Osteocyte (in vitro differentiated cells): ENCODE measurements at places on chromosomes 12 and 14.

GRCh38 chr12:103572312-103573045 is 14.6 kb upstream of the STAB2 start:
- H3K4me3 ChIP-seq: no peak overlapping the region
- H3K27me3 ChIP-seq: peaks cover 73% of the 10 kb centered on the region
- H3K36me3 ChIP-seq: no peaks in the 10 kb centered on the region
- peaks cover 4% of the 10 kb centered on the region for H3K4me1 ChIP-seq
- no peak overlapping the region for H3K27ac ChIP-seq

GRCh38 chr14:78248501-78249090 is 78.4 kb downstream of the NRXN3 start:
- no peaks in the 10 kb centered on the region for H3K27me3 ChIP-seq
- no peak overlapping the region for H3K4me3 ChIP-seq
- DNase-seq: no peak
- H3K4me1 ChIP-seq: no peaks in the 10 kb centered on the region
- H3K36me3 ChIP-seq: no peaks in the 10 kb centered on the region

GRCh38 chr12:105995961-105996431 is 142.8 kb downstream of the NUAK1 start:
- H3K27me3 ChIP-seq: no peaks in the 10 kb centered on the region
- H3K4me1 ChIP-seq: peaks cover 27% of the 10 kb centered on the region
- H3K4me3 ChIP-seq: no peak overlapping the region
- peak overlapping the region; percentile 19 for H3K27ac ChIP-seq
- no peak for DNase-seq

DNA sequence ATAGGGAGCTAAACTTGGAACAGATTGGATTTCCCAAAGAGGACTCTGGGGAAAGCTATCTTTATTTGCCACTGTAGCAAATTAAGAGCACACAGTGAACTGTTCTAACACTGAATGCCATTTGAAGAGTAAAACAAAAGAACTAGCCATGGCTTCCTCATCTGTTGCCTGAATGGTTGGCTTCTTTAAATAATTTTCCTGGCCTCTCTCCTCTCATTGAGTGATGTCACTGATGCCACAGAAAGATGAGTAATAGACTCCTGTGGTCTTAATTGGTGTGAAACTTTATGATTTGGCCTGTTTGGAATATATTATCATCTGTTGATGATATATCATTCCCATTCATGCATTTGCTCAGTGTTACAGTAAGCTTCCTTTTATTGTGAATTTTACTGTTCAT is 42.5 kb downstream of the WDR20 start:
- no peak for DNase-seq
- peaks cover 46% of the 10 kb centered on the region for H3K4me1 ChIP-seq
- H3K36me3 ChIP-seq: no peaks in the 10 kb centered on the region
- no peak overlapping the region for H3K4me3 ChIP-seq
- H3K27ac ChIP-seq: no peak overlapping the region

DNA sequence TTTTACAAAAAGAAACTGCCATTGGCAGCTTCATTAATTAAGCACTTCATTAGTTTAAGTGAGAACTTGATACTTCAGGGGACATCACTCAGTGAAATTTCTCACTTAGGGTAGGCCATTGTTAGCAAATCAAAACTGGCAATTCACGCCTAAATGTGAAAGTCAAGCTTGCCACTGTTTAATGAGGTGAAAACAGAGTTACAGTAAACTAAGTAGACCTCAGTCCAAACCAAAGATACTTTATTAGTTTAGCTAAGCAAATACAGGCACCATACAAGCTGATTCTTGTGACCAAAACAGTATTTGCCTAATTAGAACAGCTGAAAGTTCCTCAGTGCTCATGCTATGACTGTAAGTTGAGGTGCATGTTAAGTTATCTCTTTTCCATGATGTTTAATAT is 176.5 kb upstream of the CPNE8 start:
- no peak for DNase-seq
- peaks cover 5% of the 10 kb centered on the region for H3K27me3 ChIP-seq
- H3K4me1 ChIP-seq: no peaks in the 10 kb centered on the region
- H3K36me3 ChIP-seq: no peaks in the 10 kb centered on the region

GRCh38 chr12:7197841-7198240 is 8.4 kb downstream of the PEX5 start:
- no peak for DNase-seq
- peaks cover 2% of the 10 kb centered on the region for H3K4me1 ChIP-seq
- H3K27me3 ChIP-seq: no peaks in the 10 kb centered on the region
- H3K27ac ChIP-seq: no peak overlapping the region
- H3K36me3 ChIP-seq: peaks cover 41% of the 10 kb centered on the region
- no peak overlapping the region for H3K4me3 ChIP-seq

DNA sequence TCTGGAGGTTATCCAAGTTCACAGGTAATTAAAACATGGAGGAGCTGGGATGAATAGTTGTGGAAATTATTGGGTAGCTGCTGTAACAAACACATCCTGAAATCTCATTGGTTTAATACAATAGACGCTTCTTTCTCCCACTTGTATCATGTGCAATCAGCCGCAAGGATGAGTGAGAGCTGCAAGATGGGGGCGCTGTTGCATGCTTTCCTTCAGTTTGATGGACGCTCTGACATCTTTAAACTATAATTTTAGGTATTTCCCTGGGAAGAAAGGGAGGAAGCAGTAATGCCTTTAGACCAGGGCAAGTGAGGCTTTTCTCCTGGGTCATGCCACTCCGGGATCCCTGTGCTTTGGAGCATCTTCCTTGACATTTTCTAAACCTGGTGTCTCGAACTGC is 178.7 kb downstream of the PAWR start:
- H3K27me3 ChIP-seq: no peaks in the 10 kb centered on the region
- H3K4me3 ChIP-seq: no peak overlapping the region
- H3K4me1 ChIP-seq: peaks cover 38% of the 10 kb centered on the region
- peak overlapping the region; percentile 54 for H3K27ac ChIP-seq
- DNase-seq: no peak

DNA sequence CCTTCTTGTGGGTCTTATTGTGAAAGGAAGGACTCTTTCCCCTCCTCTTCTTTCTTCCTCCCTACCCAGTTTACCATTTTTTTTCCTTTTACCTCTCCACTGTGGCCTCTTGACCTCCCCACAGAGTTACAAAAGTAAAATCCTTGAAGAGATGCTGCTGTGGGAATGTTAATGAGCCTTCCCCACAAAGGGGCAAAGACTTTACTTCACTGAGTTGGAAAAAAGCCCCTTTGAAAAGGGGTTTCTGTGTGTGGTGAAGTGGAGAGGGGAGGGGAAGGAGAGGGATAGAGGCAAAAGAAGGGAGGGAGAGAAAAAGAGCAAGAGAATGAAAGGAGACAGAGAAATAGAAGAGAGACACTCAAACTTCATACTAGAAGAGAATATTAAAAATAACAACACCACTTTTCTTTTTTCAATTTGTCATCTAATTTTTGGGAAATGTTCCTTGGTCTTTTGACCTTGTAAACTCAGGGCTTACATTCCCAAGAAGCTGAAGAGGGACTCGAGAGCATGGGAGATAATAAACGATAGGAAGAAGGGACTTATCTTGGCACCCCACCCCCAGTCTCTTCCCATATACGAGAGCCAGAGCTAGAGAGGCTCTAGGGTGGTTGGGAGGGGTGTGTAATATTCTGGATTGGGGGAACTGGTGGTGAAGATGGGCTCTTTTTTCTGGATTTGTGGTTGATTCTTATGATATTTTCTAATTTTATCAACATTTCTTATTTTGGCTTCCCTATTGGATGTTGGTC is 13.2 kb upstream of the SALL2 start:
- H3K4me3 ChIP-seq: no peak overlapping the region
- H3K27me3 ChIP-seq: peaks cover 53% of the 10 kb centered on the region
- H3K27ac ChIP-seq: no peak overlapping the region
- H3K4me1 ChIP-seq: peaks cover 10% of the 10 kb centered on the region
- H3K36me3 ChIP-seq: no peaks in the 10 kb centered on the region
- no peak for DNase-seq
